ENCODE measurements at places on chromosomes 2 and 18.

DNA sequence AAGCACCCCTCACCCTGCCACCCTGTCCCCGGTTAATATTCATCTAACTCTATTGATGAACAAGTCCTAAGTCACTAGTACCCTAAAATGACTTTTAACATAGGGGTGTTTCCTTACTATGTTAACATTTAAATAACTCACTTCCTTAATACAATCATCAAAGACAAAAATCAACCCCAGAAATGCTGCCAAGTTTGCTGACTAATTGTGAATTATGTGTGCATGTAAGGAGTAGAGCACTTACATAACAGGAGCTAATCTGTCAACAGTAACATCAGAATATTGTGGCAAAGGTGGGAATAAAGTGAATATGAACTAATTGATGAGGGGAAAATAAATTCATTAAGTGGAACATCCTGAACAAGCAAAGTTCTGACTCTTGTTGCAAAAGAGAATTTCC lies 81.4 kb upstream of the ERBB4 start:
- DNase-seq: no peak

- DNase-seq: no peak
These were observed 39.2 kb upstream of the KCNJ13 start for GRCh38 chr2:232815569-232815968.

GRCh38 chr2:149047118-149047517 lies 8.6 kb downstream of the LYPD6B start:
- no peak for DNase-seq

DNA sequence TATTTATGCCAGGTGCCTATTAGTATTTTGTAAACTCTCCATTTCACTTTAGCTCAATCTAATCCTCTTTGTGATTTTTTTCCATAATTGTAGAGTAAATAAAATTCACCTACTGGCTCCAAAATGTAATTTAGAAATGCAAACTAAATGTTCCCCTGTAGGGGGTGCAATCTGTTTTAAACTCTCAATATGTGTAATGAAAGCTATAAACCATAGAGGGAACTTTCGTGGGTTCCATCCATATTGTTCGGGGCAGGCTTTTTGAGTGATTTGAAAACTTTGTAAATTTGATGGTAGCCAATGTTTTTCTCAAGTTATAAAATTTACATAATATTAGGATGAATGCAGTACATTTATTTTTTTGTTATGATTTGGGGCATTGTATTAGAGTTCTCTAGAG lies 49.4 kb downstream of the TSPYL6 start:
- DNase-seq: no peak

DNA sequence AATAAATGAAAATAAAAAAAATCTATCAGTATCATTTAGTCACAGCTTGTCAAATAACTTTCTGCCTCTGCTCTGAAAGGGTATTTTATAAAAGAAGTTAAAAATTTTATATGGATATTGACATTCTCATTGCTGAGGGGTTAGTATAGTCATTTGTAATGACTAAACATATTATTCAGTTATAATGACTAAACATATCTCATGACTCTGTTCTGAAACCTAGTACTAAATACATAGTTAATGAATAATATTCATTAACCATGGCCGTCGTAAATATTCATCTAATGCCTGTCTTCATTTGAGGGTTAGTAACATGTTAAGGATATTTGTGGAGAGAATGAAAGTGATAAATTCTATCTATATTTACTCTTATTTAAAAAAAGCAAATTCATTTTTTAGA lies 69.1 kb upstream of the MAP4K3 start:
- no peak for DNase-seq

GRCh38 chr2:30960213-30960612 lies 153.0 kb upstream of the CAPN13 start:
- no peak for DNase-seq

GRCh38 chr2:65386344-65386743 lies 46.1 kb downstream of the SPRED2 start:
- DNase-seq: no peak

DNA sequence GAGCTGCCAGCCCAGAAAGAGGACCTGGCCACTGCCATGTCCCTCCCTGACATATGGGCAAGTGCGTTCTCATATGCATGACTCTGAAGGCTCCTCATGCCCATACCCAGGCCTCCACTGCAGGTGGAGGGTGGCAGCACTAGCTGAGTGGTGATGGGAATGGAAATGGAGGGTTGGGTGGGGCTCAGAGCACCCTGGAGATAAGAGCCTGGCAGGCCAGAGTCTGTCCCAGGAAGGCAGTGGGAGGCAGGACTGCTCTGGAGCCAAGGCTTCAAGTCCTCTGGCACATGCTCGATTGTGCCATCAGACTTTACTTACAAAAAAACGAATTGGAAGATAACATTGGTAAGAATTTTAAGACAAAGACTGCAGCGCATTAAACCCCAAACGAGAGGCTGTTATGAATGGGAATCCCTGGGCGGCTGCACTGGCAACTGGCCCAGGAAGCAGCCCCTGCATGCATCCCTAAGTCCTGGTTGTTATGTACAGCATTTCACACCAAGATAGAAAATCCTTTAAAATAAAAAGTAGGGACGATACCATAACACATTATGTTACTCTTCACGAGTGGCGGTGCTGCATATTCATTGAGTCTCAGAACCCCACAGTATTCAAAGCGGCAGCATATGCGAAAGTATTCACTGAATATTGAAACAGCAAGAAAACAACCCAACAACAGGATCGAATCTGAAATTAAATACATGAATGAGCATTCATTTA lies 81.7 kb upstream of the FAM98A start:
- no peak for DNase-seq

DNA sequence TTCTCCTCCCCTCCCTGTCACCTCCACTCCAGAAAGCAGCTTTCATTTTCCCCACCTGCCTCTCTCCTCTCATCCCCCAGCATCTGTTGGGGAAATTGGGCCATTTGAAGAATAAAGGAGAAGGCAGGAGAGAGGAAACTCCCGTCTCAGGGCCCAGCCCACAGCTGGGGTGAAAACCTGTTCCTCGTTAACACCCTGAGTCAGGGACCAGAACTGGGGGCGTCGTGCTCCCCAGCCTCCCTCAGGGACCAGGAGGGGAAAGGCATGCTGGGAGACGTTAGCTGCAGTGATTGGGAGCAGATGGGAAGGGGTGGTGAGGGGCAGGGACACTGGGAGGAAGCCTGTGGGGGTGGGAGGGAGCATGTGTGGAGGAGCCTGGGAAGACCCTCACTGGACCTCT lies 251.3 kb downstream of the DYSF start:
- DNase-seq: no peak

- DNase-seq: no peak
These were observed 560.2 kb downstream of the LRP1B start for GRCh38 chr2:141570474-141571131.

GRCh38 chr18:8730080-8730827 lies 24.9 kb downstream of the MTCL1 start:
- no peak for DNase-seq

DNA sequence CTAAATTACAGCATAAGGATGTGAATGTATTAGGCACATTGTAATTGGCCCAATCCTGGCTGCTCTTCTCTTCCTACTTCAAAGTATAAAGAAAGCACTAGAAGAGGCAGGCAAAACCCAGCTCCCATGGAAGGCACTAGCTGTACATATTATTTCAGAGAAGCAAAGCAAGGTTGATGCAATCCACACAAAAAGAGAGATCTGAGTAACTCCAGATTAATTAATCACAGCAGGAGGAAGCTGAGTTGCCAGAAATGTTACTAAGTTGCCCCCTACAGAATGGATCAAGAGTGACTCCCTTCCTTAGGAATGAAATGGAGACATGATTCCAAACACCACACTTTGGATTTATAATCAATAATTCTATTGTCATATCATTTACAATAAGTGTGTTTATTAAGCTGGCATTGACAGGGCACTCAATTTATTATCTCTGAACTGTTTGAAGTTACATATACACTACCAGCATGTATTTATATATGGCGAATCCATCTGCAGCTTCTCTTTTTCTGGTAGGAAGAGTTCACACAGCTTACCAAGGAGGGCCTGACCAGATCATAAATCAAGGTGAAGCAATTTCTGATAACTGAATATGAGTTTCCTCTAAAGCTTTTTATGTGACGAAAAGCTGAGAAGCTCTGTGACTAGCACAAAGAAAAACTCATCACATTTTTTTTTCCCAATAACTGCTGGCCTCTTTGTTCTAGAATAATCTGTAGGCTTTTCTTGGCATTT lies 393.1 kb upstream of the LYPD1 start:
- no peak for DNase-seq

Data from breast epithelium (tissue), 4 donors.